ENCODE measurements at places on chromosomes 7 and 10. TPM values are rescaled to one million over a fixed set of nuclear protein-coding genes. Genes with fewer than 3 reads are reported as not detected.

DNA sequence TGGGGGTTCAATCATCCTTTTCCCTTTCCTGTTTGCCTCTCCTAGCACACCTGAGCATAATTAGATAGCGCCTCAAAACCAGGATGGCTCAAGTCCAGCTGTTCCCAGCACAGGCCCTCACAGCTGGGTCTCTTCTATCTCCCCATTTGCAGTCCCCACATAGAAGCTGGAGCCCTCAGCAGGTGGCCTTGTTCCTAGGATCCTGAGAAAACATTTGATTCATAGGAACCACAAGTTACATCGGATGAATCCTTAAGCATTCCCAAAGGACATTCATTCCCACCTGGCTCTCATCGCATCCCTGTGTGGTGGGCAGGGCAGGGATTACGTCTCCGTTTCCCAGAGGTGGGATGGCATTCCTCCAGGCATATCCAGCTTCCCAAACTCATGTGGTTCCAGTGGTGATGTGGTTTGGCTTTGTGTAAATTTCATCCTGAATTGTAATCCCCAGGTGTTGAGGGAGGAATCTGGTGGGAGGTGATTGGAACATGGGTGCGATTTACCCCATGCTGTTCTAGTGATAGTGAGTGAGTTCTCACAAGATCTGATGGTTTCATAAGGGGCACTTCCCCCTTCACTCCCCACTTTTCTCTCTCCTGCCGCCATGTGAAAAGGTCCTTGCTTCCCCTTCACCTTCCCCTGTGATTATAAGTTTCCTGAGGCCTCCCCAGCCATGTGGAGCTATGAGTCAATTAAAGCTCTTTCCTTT, 49.8 kb upstream of the LEP start:
- H3K4me1 ChIP-seq = no peaks in the 10 kb centered on the region
- H3K27me3 ChIP-seq = peaks cover 38% of the 10 kb centered on the region
- H3K4me3 ChIP-seq = no peak overlapping the region
- H3K36me3 ChIP-seq = peaks cover 6% of the 10 kb centered on the region

DNA sequence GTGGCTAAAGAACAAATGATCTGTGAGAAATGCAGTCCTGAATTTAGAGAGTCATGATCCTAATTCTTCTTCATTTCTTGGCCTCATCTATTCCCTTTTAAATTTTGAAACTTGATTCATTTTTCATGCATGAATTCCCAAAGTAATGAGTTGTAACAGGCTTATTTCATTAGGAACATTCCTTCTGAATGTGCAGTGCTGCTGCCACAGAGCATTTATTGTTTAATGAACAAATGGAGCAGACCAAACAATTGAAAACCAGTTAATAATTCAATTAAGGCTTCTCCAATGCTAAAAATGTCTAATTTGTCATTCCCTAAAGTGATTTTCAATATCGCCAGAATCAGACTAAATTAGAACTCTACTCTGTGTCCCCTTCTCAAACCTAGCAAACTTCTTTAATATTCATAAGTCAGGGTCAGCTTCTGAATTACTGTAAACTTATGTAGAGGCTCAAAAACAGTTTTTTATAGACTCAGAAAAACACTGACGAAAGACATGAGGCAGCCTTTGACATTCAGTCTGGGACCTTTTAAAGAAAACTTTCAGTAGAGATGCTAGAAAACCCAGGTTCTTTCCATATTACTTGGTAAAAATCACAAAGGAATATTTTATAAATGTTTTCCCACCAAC, 14.5 kb downstream of the LSMEM1 start:
- H3K4me1 ChIP-seq = peaks cover 4% of the 10 kb centered on the region
- H3K4me3 ChIP-seq = no peak overlapping the region
- peaks cover 3% of the 10 kb centered on the region for H3K27me3 ChIP-seq
- H3K36me3 ChIP-seq = no peaks in the 10 kb centered on the region

Gene IDI2
- not detected for total RNA-seq

- peaks cover 65% of the 10 kb centered on the region for H3K4me1 ChIP-seq
- peaks cover 58% of the 10 kb centered on the region for H3K27me3 ChIP-seq
- H3K27ac ChIP-seq = peak overlapping the region; percentile 89
- peaks cover 11% of the 10 kb centered on the region for H3K36me3 ChIP-seq
- peak overlapping the region; percentile 92 for H3K4me3 ChIP-seq
Measured at GRCh38 chr10:62815381-62816075, 638 bp downstream of the EGR2 start.

DNA sequence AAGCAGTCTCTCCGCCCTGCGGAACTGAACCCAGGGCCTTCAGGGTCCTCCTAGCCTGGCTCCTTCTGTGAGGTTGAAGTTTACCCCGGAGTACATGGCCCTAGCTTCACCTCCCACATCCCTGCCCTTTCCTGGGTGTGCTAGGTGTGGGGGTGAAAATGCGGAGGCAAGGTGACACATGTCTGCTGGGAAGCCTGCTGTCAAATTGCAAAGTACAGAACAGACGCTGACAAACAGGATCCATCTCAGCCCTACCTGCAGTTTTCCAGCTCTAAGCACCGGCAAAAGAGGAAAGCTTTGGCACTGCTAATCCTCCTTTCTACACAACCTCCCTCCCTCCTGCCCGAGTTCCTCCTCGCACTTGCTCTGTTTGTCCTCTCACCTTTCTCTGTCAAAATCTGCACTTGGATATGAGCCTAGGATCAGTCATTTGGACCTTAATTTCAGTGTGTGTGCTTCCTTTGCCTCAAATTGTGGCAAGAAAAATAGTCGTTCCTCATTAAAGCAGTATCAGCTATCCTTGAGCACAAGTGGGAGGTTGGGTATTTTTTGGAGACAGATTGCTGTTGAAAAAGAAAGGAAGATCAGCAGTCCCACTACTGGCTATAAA, 14.4 kb upstream of the GPR15LG start:
- no peak overlapping the region for H3K4me3 ChIP-seq
- no peaks in the 10 kb centered on the region for H3K4me1 ChIP-seq
- DNase-seq = no peak
- H3K27ac ChIP-seq = no peak overlapping the region
- peaks cover 15% of the 10 kb centered on the region for H3K27me3 ChIP-seq

Gene ZNF467
- 1.9 TPM for total RNA-seq

- H3K27me3 ChIP-seq = no peaks in the 10 kb centered on the region
- H3K36me3 ChIP-seq = no peaks in the 10 kb centered on the region
- no peak for DNase-seq
- no peak overlapping the region for H3K27ac ChIP-seq
- H3K4me3 ChIP-seq = no peak overlapping the region
Measured at GRCh38 chr10:22701132-22701826, 13.1 kb downstream of the PIP4K2A start.

Gene VIPR2
- 0.09 TPM for total RNA-seq

DNA sequence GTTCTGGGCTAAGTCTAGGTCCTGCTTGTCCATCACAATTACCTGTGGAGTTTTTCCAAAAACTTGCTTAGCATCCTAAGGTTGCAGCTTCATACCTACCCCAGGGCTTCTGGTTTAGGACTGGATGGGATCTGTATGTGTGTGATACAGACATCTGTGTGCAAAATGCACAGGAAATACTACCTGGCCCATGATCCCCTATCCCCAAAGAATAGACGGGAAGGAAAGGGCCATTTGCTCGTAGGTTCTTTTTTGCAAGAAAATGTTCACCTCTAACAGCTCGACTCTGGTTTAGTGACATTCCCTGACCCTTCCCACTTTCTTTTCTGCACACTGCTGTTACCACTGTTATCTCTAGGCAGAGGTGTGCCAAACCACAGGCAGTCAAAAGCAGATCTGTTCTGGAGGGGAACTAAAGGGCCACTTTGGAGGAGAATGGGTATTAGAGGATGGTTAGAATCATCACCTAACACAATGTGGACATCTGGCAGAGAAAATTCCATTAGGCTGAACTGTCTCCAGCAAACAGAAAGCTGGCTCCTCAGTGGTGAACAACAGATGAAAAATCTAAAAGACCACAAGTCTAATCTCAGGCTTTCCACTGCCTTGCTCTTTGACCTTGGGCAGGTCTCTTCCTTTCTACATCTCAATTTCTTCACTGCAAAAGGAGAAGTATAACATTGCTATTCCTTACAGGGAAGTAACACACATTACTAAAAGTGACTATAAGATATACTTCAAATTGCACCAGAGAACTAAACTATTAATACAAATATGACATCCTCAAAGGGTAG, 107.4 kb downstream of the UBE2H start:
- no peak overlapping the region for H3K4me3 ChIP-seq
- H3K4me1 ChIP-seq = peaks cover 12% of the 10 kb centered on the region
- no peak for DNase-seq
- H3K27me3 ChIP-seq = no peaks in the 10 kb centered on the region

Gene AKR1D1
- total RNA-seq = not detected

DNA sequence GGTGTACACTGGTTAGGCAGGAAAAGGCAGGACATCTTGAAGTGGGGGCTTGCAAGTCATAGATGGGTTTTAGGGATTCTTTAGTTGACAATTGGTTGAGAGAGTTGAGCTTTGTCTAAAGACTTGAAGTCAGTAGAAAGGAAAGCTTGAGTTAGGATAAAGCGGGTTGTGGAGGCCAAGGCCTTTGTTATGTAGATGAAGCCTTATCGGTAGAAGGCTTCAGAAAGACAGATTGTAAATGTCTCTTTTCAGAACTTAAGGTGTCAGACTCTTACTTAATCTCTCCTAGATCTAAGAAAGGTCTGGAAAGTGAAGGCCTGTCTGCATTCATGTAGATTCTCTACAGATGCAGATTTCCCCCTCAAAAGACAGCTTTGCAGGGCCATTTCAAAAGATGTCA, 177.4 kb downstream of the HECW1 start:
- H3K27ac ChIP-seq = peak overlapping the region; percentile 27
- H3K27me3 ChIP-seq = no peaks in the 10 kb centered on the region
- H3K4me3 ChIP-seq = no peak overlapping the region
- H3K4me1 ChIP-seq = peaks cover 24% of the 10 kb centered on the region
- H3K36me3 ChIP-seq = peaks cover 15% of the 10 kb centered on the region
- DNase-seq = no peak

- H3K4me1 ChIP-seq = peaks cover 7% of the 10 kb centered on the region
- H3K27ac ChIP-seq = no peak overlapping the region
- no peaks in the 10 kb centered on the region for H3K36me3 ChIP-seq
Measured at GRCh38 chr10:77505431-77506334, 131.9 kb downstream of the KCNMA1 start.

Gene TRPV6
- total RNA-seq = 0.16 TPM

Gene RADIL
- total RNA-seq = 13.8 TPM

GRCh38 chr7:150942001-150942590, 36.0 kb downstream of the KCNH2 start:
- peaks cover 15% of the 10 kb centered on the region for H3K4me1 ChIP-seq
- H3K4me3 ChIP-seq = no peak overlapping the region
- DNase-seq = no peak
- H3K27ac ChIP-seq = peak overlapping the region; percentile 6

DNA sequence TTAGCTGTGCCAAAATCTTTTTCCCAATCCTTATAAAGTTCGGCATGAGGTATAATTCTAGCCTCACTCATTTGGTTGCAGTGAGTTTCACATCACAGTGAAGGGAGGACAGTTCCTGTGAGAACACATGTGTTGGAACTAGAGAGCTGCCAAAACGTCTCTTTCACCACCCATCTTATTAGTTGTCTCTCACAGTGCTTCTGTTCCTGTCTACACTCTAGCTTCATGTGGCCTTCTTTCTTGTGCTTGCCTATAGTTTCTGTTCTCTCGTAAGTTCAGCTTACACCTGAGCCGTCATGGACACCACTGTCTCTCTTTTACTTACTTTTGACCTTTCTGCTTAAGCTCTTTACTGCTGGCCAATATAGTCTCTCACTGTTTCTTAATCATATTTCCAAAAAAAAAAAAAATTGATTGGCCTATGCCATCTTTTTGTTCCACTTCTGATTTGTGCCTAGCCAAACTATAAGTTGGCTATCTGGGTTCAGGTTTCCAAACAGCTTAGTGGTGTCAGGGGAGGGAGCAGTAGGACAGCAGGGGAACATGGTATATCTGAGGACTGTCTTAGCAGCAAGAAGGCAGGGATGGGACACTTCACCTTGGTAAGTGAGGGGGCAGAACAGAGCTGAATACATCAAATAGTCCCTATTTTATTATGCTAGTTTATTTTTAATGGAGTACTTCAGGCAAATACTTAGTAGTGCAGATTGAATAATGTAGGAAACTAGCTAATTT, 38.0 kb downstream of the ZNRF2 start:
- H3K36me3 ChIP-seq = peaks cover 2% of the 10 kb centered on the region
- DNase-seq = no peak
- no peak overlapping the region for H3K27ac ChIP-seq
- H3K4me3 ChIP-seq = no peak overlapping the region
- no peaks in the 10 kb centered on the region for H3K4me1 ChIP-seq

All from neural crest cell (in vitro differentiated cells).